H1 (cell line): ENCODE measurements at places on chromosomes 1 and 21.

DNA sequence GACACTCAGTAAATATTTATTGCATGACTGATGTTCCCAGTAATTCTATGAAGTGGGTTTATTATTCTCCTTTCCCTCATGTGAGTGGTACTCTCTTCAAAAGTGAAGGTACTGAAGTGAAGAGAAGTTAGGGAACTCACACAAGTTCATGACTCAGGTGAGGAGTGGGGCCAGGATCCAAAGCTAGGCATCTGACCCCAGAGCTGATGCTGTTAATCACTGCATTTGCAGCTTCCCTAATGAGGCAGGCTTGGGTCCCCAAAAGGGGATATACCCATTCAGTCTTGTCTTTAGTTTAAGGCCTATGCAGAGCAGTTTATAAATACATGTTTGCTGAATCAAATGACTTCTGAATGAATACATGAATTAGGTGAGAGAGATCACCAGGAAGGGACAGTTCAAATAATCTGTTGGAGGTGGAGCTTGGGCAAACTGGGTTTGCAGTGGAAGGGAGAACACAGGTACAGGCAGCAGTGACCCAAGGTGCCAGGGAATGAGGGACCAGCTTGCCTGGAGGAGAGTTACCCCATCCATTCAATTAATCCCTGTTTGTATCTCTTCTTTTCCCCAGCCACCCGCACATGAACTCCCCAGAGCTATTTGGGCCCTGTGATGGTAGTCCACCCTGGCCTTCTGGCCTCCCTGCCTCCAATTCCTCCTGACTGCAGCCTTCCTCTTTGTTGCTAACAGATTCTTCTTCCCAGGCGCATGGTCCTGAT, 2.0 kb downstream of the CD58 start:
- H3K4me3 ChIP-seq: no peak overlapping the region
- H3K4me1 ChIP-seq: no peaks in the 10 kb centered on the region
- H3K36me3 ChIP-seq: no peaks in the 10 kb centered on the region
- no peak overlapping the region for H3K27ac ChIP-seq
- no peaks in the 10 kb centered on the region for H3K27me3 ChIP-seq

DNA sequence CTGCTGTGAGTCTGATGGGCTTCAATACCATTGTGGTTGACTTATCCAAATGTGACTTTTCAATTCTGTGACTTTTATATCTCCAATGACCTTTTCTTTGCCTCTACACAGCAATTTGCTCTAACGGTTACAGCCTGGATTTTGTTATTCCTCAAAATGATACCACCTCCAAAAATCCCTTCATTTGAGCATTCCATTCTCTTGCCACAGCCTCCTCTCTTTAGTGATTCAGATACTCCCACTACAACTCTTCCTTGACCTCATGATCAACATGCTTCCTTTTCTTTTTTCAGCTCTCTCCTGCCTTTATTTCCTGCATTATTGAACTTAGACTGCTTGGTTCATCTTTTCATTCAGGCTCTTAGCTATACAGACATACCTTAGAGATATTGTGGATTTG, 16.6 kb upstream of the IL19 start:
- no peak overlapping the region for H3K27ac ChIP-seq
- no peaks in the 10 kb centered on the region for H3K36me3 ChIP-seq
- no peaks in the 10 kb centered on the region for H3K4me1 ChIP-seq
- DNase-seq: no peak
- no peak overlapping the region for H3K4me3 ChIP-seq

GRCh38 chr1:198253668-198254067, 96.9 kb downstream of the NEK7 start:
- no peaks in the 10 kb centered on the region for H3K36me3 ChIP-seq
- H3K27ac ChIP-seq: no peak overlapping the region
- no peak for DNase-seq
- H3K4me1 ChIP-seq: no peaks in the 10 kb centered on the region; the same call in 1 of the 2 replicates
- H3K4me3 ChIP-seq: no peak overlapping the region
- H3K27me3 ChIP-seq: no peaks in the 10 kb centered on the region

DNA sequence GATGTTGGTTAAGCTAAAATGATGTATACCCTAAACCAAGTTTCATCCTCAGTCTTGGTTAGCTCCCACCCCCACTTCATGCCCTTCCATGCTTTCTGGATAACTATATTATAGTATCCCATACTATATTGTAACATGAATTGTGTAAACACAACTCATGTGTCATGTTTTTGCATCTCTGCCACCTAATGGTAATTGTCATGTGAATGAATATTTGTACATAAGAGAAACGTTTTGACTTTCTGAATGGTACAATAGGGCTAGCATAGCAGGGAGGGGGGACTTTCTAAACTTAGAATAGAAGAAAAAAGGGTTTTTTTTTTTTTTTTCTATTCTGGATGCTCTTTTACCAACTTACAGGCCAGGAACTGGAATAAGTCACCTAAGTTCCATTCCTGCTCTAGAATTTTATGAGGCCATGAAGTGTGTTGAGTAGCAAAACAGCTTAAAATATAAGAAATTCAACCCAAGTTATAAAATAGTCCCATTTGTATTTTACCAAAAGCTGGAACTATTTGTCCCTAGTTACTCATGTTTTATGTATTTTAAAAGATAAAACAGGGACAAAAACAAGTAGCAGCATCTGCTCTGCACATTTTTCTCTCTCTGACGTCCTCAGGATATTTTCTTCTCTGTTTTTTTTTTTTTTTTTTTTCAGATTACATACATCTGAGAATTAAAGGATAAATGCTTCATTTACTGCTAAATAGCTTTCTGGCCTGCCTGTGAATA, 77.4 kb downstream of the HLX start:
- H3K4me3 ChIP-seq: no peak overlapping the region
- no peaks in the 10 kb centered on the region for H3K36me3 ChIP-seq
- no peaks in the 10 kb centered on the region for H3K27me3 ChIP-seq
- DNase-seq: no peak
- H3K4me1 ChIP-seq: no peaks in the 10 kb centered on the region

DNA sequence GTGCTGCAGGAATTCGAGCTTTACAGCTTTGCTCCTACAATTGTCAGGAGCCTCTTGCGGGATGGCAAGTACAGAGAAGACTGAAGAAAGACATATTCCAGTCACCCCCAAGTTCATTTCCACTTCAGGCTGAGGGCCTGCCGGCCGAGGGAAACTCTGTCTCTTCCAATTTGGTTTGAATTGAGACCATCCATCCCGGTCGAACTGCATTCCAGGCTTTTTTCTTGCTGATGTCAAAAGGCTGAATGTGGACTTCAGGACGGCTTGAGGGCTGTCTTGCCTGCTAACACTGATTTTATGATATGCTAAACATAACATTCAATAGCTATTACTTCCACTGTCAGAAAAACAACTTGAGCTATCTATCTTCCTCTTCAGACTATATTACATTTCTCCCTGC, 79.8 kb upstream of the PLXNA2 start:
- H3K27me3 ChIP-seq: no peaks in the 10 kb centered on the region
- no peak overlapping the region for H3K4me3 ChIP-seq
- H3K27ac ChIP-seq: no peak overlapping the region
- no peaks in the 10 kb centered on the region for H3K36me3 ChIP-seq

GRCh38 chr1:218496561-218496960, 151.4 kb downstream of the TGFB2 start:
- H3K4me1 ChIP-seq: peaks cover 7% of the 10 kb centered on the region; the same call in 1 of the 2 replicates
- H3K27ac ChIP-seq: no peak overlapping the region
- H3K36me3 ChIP-seq: no peaks in the 10 kb centered on the region
- no peak for DNase-seq
- no peaks in the 10 kb centered on the region for H3K27me3 ChIP-seq

DNA sequence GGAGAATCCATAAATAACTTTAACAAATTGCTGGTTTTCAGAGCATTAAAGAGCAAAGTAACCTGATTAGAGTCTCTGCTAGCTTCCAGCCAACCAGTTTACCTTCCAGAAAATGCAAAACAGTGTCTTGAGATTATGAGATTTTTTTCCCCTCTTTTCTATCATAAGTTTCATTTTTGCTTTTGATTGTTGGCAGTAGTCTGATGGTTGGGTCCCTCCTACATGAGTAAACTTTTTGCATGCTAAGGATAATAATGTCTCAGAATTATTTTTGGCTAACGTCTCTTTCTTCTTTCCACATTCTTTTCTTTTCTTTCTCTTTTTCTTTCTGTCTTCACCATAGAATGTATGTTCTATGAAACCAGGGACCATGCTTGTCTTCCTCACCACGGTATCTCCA, 6.3 kb upstream of the ADAMTS5 start:
- H3K27me3 ChIP-seq: no peaks in the 10 kb centered on the region
- H3K27ac ChIP-seq: no peak overlapping the region
- no peak overlapping the region for H3K4me3 ChIP-seq
- no peaks in the 10 kb centered on the region for H3K36me3 ChIP-seq
- H3K4me1 ChIP-seq: no peaks in the 10 kb centered on the region

- peaks cover 27% of the 10 kb centered on the region for H3K27me3 ChIP-seq
- peaks cover 8% of the 10 kb centered on the region; the same call in 1 of the 2 replicates for H3K4me1 ChIP-seq
- H3K4me3 ChIP-seq: no peak overlapping the region
- no peak for DNase-seq
- no peaks in the 10 kb centered on the region for H3K36me3 ChIP-seq
Observed at GRCh38 chr1:219924342-219924741, 4.0 kb downstream of the SLC30A10 start.

DNA sequence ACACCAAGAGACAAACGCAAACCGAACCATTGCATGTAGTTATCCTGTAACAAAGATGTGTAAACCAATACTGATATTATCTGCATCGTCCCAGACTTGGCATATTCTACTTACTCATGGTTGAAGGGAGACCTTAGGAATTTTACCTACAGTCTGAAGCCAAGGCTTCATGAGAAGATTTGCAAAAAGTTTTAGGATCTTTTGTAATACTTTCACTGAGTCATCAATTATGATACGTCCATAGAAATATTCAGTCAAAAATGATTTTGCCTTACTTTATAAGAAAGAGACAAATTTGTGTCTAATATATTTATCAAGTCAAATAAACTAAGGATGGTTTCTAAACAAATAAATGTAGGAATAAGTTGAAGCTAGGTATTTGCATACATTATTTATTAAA, 1176.1 kb upstream of the ADGRL2 start:
- H3K27me3 ChIP-seq: no peaks in the 10 kb centered on the region
- no peaks in the 10 kb centered on the region for H3K4me1 ChIP-seq
- no peak overlapping the region for H3K4me3 ChIP-seq

DNA sequence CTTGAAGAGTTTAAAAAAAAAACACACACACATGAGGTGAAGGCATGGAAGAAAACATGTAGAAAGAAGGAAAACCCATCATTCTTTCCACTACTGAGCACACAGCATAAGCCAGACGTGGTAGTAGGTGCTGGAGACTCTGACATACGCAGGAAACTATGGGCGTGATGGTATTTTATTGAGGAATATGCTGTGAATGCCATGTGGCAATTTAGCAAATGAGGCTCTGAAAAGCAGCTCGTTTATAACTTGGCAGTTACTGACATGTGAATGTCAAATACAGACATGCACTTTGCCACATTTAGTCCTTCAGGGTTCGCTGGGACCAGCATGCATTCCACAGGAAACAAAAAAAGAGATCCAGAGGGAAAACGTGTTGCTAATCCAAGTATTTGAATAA, 74.3 kb upstream of the IFNAR2 start:
- H3K4me3 ChIP-seq: no peak overlapping the region
- DNase-seq: no peak
- H3K36me3 ChIP-seq: no peaks in the 10 kb centered on the region
- no peaks in the 10 kb centered on the region for H3K4me1 ChIP-seq
- H3K27me3 ChIP-seq: no peaks in the 10 kb centered on the region
- no peak overlapping the region for H3K27ac ChIP-seq

GRCh38 chr1:14245954-14246353, 352.5 kb upstream of the KAZN start:
- H3K27ac ChIP-seq: no peak overlapping the region
- H3K4me1 ChIP-seq: peaks cover 3% of the 10 kb centered on the region
- no peak for DNase-seq
- H3K27me3 ChIP-seq: no peaks in the 10 kb centered on the region
- no peak overlapping the region for H3K4me3 ChIP-seq

- H3K27me3 ChIP-seq: no peaks in the 10 kb centered on the region
- H3K4me3 ChIP-seq: no peak overlapping the region
- no peaks in the 10 kb centered on the region for H3K4me1 ChIP-seq
- no peak overlapping the region for H3K27ac ChIP-seq
- DNase-seq: no peak
- no peaks in the 10 kb centered on the region for H3K36me3 ChIP-seq
Observed at GRCh38 chr1:240987928-240988327, 369.1 kb downstream of the RGS7 start.

DNA sequence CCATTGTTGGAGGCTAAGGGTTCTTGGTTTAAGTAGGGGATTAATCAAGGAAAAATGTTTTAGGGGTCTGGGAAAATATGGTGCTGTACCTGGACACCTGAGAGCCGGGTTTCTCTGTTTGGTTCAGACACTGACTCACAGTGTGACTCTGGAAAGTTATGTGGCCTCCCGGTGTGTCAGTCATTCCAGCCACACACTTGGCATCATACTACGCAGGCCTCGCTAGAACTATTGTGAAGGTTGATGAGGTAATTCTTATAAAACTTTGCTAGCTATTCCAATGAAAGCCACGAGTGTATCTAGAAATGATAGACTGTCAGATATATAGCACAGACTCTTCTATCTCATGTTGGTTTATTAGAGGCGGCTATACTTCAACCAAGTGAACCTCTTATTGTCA, 4.8 kb upstream of the CAMSAP2 start:
- H3K4me1 ChIP-seq: no peaks in the 10 kb centered on the region
- no peak overlapping the region for H3K27ac ChIP-seq
- H3K4me3 ChIP-seq: no peak overlapping the region
- H3K36me3 ChIP-seq: no peaks in the 10 kb centered on the region
- peaks cover 3% of the 10 kb centered on the region; the same call in 1 of the 2 replicates for H3K27me3 ChIP-seq

DNA sequence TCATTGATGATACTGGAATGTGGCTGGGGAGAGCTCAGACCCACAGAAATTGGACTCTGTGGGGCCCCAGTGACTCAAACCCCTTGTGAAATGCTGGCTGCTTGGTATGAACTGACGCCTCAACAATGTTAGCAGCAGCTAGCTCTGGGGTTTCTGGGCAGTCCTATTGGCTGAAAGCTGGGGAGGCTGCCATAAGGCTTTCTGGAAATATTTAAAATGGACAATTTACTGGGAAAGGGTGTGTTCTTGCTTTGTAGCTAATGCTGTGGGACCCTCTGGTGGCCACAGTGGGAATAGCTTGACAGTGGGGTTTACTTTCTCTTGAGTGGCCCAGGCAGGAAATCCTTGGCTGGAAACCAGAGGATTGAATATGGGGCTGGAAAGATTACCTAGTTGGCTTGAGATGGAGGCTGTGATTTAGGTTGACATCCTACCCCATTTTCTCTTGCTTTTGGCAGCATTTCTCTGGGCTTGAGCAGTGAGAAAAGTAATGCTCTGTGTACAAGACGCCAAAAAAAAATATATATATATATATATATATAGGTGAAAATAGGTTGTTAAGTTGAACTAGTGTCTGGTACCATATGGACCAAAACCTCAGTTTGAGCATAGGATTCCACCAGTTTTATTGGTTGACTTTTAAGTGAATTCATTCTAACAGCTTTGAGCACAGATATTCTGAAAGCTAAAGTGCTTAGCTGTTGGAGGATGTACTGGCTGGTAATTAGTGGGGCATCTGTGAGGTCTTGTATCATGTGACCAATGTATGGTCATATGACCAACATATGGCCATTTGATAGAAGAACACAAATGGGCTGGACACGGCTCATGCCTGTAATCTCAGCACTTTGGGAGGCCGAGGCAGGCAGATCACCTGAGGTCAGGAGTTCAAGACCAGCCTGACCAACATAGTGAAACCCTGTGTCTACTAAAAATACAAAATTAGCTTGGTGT, 8.2 kb upstream of the S100A10 start:
- H3K4me3 ChIP-seq: no peak overlapping the region
- no peaks in the 10 kb centered on the region for H3K27me3 ChIP-seq
- H3K27ac ChIP-seq: no peak overlapping the region
- no peaks in the 10 kb centered on the region for H3K36me3 ChIP-seq
- no peaks in the 10 kb centered on the region for H3K4me1 ChIP-seq
